B cell (primary cell): ENCODE measurements at places on chromosomes 13 and 19. TPM values are rescaled to one million over a fixed set of nuclear protein-coding genes. Genes with fewer than 3 reads are reported as not detected.

NDUFA3 gene
- 91.8 and 94.4 TPM in 2 replicates for total RNA-seq

ZNF665 gene
- total RNA-seq, result 16.3 and 18.1 TPM in 2 replicates

DNMT1 gene
- 108 and 119 TPM in 2 replicates for total RNA-seq

DNA sequence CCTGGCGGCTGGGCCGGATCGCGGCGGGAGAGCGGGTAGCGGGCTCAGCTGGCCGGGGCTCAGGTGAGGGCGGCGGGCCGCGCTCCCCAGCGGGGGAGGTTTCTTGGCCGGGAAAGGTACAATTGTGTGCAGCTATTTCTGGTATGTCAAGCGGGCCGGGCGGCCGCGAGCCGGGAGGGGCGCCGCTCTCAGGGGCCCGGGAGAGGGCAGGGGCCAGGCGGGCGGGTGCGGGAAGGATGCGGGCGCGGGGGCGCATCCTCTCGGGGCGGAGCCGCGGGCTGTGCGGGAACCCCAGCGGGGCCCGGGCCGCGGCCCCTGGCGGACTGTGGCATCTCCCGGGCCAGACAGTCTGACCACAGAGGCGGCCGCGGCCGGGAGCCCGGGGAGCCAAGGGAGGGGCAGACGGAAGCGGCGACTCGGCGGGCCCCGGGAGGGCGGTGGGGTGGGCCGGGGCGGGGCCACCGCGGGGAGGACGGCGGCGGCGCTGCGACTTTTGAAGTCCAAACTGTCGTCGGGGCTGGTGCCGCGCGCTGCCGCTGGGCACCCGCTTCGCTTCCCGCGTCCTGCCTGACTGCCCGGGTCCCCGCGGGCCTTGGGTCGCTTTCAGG, at the start of gene LMO7:
LMO7 (plus strand) TSS at position 503 of the 608 bp plus-strand sequence. CDS start 328 bp downstream, outside the sequence.
- peak within 1 kb of the TSS; percentile 39 for H3K27ac ChIP-seq
- H3K36me3 ChIP-seq, result no peaks in the 10 kb centered on the region
- no peak for DNase-seq
- H3K4me3 ChIP-seq, result peak within 1 kb of the TSS; percentile 48
- peaks cover 5% of the 10 kb centered on the region for H3K27me3 ChIP-seq

DNA sequence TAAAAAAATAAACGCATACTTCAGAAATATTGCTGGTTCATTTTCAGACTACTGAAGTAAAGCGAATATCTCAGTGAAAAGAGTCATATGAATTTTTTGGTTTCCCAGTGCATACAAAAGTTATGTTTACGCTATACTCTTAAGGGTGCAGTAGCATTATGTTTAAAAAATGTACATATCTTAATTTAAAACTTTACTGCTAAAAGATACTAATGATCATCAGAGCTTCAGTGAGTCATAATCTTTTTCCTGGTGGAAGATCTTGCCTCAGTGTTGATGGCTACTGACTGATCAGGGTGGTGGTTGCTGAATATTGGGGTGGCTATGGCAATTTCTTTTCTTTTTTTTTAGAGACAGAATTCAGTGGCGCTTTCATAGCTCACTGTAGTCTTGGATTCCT, 48.9 kb downstream of the NDFIP2 start:
- no peaks in the 10 kb centered on the region for H3K36me3 ChIP-seq
- H3K27ac ChIP-seq, result no peak overlapping the region
- no peak overlapping the region for H3K4me3 ChIP-seq
- no peak for DNase-seq

DNA sequence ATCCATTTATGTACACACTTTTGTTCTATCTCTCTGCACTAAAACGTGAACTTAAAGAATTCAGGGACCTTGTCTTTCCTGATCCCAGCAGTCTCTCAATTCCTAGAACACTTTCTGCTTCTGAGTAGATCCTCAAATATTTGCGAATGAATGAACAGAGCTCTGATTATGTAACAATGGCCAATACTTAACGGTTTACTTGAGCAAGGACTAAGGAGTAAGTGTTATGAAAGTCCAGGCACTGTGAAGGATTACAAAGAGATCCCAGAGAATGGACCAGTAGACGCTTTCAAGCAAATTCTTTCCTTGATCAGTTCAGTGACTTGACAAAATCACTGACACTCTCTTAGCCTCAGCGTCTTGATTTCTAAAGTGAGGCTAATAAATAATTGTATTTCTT, 514.5 kb upstream of the KLHL1 start:
- no peak overlapping the region for H3K4me3 ChIP-seq
- no peaks in the 10 kb centered on the region for H3K4me1 ChIP-seq
- no peaks in the 10 kb centered on the region for H3K27me3 ChIP-seq
- no peaks in the 10 kb centered on the region for H3K36me3 ChIP-seq
- no peak overlapping the region for H3K27ac ChIP-seq

DNA sequence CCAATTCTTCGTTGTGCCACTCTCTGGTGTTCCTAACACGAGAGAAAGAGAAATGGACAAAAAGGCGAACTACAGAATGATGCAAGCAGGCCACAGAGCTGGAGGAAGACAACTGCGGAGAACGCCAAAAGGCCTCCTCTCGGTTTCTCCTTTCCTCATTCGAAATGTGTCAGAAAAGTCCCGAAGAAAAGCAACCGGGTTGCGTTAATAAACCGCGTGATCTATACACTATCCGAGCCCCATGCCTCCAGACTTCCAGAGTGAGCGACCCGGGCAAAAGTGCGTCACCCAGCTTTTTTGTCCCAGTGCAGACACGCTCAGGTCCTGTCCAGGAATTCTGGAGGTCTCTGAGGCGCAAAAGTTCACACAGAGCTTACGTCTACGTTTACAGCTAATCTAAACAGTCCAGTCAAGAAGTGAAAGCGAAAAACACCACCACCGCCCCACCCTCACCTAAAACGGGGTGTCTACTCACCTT, 413 bp downstream of the N4BP2L2 start:
- peaks cover 2% of the 10 kb centered on the region for H3K36me3 ChIP-seq
- H3K4me3 ChIP-seq, result peak overlapping the region; percentile 86
- peak overlapping the region; percentile 98 for H3K27ac ChIP-seq

DNA sequence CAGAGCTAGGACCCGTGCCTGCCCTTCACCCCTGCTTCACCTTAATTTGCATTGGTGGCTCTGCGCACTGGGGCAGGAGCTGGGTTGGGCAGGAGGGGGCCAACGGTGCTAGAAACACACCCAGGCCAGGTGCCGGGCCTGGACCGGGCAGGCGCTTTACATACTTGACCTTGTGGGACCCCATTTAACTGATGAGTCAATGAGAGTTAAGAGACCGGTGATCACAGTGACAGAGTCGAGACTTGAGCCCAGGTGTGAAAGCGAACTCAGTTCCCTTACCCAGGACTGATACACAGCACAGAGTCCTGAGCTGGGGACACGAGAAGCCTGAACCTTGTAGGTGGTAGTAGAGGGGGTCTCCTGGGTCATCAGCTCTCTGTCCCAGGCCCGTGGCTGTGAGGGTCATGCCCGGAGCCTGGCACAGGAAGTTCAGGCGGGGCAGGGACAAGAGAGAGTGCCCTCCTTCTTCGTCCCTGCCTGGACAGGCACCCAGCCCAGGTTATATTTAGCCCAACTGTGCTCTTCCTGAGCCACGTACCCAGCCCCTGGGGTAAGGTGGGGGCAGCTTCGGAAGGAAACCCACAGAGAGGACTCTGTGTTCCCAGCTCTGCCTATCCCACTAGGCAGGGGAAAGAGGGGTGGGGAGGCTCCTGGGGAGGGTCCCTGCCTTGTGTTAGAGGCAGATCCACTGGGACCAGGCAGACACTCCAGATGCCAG, 1.9 kb downstream of the PRX start:
- H3K4me1 ChIP-seq, result peaks cover 36% of the 10 kb centered on the region
- no peak overlapping the region for H3K4me3 ChIP-seq
- no peak for DNase-seq
- H3K27ac ChIP-seq, result peak overlapping the region; percentile 48

DNA sequence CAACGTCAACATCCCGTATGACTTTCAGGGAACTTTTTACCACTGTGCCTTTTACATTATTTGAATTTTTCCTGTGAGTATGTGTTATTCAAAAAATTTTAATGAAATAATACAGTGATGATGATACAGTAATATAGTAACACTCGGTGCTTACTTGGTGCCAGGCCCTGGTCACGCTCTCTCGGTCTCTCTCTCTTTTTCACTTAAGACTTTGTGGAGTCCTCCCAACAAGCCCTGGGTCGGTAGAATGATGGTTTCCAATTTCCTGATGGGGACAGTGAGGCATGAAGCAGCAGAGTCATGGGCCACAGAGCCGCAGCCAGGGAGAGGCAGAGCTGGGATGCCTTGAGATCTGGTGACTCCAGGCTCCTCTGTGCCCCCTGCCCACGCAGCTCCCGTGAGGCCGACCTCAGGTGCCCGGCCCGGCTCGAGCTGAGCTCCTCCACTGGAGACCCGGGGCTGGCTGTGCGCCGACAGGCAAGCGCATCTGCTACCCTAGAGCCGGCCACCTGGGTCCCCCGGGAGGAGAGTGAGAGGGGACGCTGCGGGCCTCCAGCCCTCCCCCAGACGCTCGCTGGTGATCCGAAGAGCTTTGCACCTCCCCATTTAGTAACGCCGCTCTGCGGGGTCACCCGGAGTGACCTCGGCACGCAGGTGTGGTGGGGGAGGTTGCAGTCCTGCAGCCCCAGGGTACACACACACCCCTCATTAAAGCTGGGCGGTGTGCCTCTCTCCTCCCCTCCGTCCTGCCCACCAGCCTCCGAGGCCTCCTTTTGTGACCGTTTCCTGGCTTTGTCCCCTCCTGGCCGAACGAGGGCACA, 4.4 kb upstream of the SBK3 start:
- no peak overlapping the region for H3K27ac ChIP-seq
- no peaks in the 10 kb centered on the region for H3K4me1 ChIP-seq
- no peaks in the 10 kb centered on the region for H3K36me3 ChIP-seq
- DNase-seq, result no peak
- no peak overlapping the region for H3K4me3 ChIP-seq
- H3K27me3 ChIP-seq, result no peaks in the 10 kb centered on the region

DNA sequence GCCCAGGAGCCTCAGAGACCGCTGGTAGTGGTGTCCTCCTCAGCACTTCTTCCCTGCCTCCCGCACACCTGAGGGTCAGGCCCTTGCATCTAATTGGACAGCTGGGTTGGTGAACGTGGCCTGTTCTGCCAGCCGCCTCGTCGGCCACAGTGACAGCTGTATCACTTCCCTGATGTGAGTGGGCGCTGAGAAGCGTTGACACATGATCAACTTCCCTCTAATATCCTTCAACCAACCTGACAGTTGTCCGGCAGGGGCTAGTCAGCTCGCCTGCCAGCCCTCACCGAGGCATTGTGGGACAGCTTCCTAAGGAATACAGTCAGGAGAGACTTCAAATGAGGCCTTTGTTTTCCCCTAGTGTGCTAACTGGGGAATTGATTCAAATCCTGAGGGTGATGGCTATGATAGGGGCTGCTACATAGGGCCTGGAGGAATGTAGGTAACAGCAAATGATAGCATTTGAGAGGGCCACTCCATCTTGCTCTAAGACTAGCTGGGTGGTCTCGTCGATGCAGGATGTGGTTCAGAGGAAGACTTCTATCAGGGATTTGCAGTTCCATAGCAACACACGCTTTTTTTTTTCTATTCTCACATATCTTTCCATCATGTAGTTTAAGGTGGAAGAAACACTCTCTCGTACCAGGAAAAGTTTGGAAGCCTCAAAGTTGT, 230.8 kb downstream of the TSHZ3 start:
- H3K4me1 ChIP-seq, result no peaks in the 10 kb centered on the region
- DNase-seq, result no peak
- no peak overlapping the region for H3K4me3 ChIP-seq
- no peaks in the 10 kb centered on the region for H3K27me3 ChIP-seq

DNA sequence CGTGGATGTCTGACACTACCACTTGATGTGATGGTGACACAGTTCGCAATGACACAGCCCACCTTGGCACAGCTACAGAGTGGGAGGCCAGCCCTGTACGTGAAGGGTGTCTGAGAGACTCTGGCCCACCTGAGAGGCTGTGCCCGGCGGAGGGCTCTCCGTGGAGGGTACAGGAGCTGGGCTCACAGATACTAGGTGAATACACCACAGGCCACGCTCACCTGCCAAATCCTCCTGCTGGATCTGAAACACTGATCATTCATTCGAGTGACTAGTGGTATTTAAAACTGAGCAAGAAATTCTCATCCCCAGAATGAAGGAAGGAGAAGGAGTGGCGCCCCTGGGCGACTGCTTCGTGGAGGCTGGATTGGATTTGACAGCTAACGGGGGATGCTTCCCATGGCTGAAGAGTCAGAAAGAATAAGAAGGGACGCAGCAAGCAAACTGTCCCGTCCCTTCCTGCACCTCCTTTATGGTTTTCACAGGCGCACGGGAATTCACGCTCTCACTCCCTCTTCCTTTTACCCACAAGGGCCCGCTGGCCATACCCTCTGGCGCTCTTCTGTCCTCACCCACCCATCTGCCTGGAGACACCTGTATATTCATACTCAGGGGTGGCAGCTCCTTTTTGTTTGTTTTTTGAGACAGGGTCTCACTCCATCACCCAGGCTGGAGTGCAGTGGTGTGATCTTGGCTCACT, 25.0 kb downstream of the CEBPG start:
- DNase-seq, result no peak
- no peak overlapping the region for H3K4me3 ChIP-seq
- no peaks in the 10 kb centered on the region for H3K27me3 ChIP-seq
- H3K4me1 ChIP-seq, result no peaks in the 10 kb centered on the region
- H3K36me3 ChIP-seq, result no peaks in the 10 kb centered on the region
- no peak overlapping the region for H3K27ac ChIP-seq

GRCh38 chr13:40319699-40320579, 346.5 kb downstream of the FOXO1 start:
- no peaks in the 10 kb centered on the region for H3K36me3 ChIP-seq
- no peak for DNase-seq
- no peak overlapping the region for H3K27ac ChIP-seq
- no peak overlapping the region for H3K4me3 ChIP-seq

GRCh38 chr19:39156326-39157230, 31.0 kb downstream of the PAK4 start:
- no peaks in the 10 kb centered on the region for H3K36me3 ChIP-seq
- H3K27ac ChIP-seq, result no peak overlapping the region
- H3K4me3 ChIP-seq, result no peak overlapping the region
- H3K4me1 ChIP-seq, result no peaks in the 10 kb centered on the region
- no peaks in the 10 kb centered on the region for H3K27me3 ChIP-seq

- no peaks in the 10 kb centered on the region for H3K36me3 ChIP-seq
- DNase-seq, result no peak
- H3K27ac ChIP-seq, result no peak overlapping the region
Measured at GRCh38 chr13:25677956-25678355, 306.2 kb downstream of the ATP8A2 start.

- H3K27ac ChIP-seq, result no peak overlapping the region
- H3K36me3 ChIP-seq, result no peaks in the 10 kb centered on the region
- peaks cover 14% of the 10 kb centered on the region for H3K4me1 ChIP-seq
- H3K27me3 ChIP-seq, result no peaks in the 10 kb centered on the region
- peak; percentile 63 for DNase-seq
- no peak overlapping the region for H3K4me3 ChIP-seq
Measured at GRCh38 chr19:20278342-20278741, 111.3 kb downstream of the ZNF486 start.

GRCh38 chr19:17751103-17751911, at the start of gene FCHO1:
Gene FCHO1, plus strand, starts transcription at chr19:17751477. Its CDS starts 3,688 bp downstream, at chr19:17755165.
- H3K27me3 ChIP-seq, result no peaks in the 10 kb centered on the region
- peak within 1 kb of the TSS; percentile 96 for H3K27ac ChIP-seq
- H3K4me3 ChIP-seq, result peak within 1 kb of the TSS; percentile 50
- peaks cover 93% of the 10 kb centered on the region for H3K4me1 ChIP-seq
- H3K36me3 ChIP-seq, result peaks cover 17% of the 10 kb centered on the region
